Ascending aorta (tissue), 2 donors: ENCODE measurements at places on chromosomes 1 and 21.

DNA sequence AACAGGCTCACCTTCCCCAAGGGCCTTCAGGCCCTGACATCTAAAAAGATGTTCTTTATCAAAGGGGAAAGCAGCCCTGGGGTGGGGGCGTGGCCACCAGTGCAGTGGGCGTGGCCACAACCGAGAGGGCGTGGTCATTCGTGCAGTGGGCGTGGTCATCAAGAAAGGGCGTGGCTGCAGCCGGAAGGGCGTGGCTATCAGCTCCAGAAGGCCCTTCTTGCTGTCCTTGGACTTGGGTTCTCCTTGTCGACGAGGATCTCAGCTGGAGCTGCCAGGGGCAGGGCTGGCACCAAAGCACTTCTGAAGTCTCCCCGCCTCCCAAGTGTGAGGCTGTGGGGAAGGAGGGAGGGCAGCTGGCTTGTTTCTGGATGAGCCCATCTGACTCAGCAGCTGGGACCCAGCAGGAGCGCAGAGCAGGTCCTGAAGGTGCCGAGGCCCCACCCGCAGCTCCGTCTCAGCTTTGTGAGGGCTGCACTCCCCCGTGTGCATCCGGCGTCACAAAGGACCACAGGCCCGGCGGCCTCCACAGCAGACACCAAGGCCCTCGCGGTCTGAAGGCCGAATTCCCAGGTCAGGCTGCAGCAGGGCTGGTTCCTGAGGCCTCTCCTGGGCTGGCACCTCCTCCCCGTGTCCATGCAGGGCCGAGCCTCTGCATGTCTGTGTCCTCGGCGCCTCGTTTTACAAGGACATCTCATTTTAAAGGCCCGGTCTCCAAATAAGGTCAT is 12.8 kb downstream of the PDE9A start:
- no peak overlapping the region for H3K4me3 ChIP-seq
- H3K27me3 ChIP-seq = no peaks in the 10 kb centered on the region
- H3K4me1 ChIP-seq = no peaks in the 10 kb centered on the region
- no peak for DNase-seq

DNA sequence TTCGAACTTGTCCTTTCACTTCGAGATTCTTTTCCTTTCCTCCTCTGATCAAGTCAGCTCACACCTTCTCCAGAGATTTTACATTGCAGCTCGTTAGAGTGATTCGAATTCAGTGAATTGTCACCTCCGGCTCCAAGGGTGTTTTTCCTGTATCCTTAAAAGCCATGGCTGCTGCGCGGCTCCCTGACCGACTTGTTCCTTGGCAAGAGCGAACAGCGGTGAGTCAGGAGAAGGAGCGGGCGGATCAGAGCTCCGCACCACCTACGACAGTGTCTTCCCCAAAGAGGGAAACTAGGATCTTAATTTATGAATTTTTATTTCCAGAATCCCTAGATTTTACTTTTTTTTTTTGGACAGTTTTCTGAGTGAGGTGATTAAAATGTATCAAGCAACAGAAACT is 204.4 kb upstream of the ADGRL2 start:
- no peaks in the 10 kb centered on the region for H3K4me1 ChIP-seq
- no peak for DNase-seq
- no peak overlapping the region for H3K27ac ChIP-seq
- no peak overlapping the region for H3K4me3 ChIP-seq

DNA sequence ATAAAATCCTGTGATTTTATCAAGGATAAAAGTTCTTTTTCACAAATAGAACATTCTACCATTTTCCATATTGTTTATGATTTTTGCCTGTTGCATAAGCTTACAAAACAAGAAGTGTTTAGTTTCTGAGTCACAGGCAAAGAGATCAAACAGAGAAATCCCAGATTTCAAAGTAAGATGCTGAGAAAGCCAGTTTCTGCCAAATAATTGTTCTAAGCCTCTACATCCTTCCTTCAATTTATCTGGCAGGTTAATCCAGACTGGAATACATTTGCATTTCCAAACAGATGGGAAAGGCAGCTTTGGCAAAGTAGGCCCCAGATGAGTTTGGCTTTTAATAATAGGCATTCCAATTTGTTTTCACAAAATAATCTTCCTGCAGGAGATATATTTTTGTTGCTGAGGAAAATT is 2.5 kb downstream of the SLC1A7 start:
- no peak overlapping the region for H3K27ac ChIP-seq
- no peaks in the 10 kb centered on the region for H3K27me3 ChIP-seq
- H3K4me1 ChIP-seq = peaks cover 3% of the 10 kb centered on the region
- no peak overlapping the region for H3K4me3 ChIP-seq
- no peak for DNase-seq

DNA sequence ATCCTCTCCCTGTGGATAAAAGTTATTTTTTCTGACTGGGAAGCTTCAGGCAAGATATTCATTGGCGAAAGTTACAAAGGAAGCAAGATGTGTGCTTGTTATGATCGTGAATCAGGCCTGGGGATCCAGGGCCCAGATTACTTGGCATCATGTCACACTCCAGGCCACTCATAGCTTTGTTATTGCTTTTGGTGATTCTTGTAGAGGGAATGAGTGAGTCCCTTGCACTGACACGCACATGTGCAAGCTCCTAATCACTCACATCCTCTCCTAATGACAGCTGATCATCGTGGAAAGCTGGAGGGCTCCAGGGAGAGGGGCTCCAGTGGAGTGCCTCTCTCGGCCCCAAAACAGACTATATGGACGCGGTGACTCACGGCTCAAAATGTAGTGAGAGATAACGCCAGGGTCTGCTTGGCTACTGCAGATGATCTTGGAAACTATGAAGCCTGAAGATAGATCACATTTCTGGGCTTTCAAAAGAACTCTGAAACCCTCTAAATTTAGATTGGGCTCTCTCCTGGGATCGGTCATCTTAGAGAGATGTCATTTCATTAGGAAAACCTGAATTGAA is 481.1 kb upstream of the USP24 start:
- no peak overlapping the region for H3K4me3 ChIP-seq
- H3K36me3 ChIP-seq = no peaks in the 10 kb centered on the region
- no peaks in the 10 kb centered on the region for H3K27me3 ChIP-seq
- peaks cover 24% of the 10 kb centered on the region for H3K4me1 ChIP-seq

DNA sequence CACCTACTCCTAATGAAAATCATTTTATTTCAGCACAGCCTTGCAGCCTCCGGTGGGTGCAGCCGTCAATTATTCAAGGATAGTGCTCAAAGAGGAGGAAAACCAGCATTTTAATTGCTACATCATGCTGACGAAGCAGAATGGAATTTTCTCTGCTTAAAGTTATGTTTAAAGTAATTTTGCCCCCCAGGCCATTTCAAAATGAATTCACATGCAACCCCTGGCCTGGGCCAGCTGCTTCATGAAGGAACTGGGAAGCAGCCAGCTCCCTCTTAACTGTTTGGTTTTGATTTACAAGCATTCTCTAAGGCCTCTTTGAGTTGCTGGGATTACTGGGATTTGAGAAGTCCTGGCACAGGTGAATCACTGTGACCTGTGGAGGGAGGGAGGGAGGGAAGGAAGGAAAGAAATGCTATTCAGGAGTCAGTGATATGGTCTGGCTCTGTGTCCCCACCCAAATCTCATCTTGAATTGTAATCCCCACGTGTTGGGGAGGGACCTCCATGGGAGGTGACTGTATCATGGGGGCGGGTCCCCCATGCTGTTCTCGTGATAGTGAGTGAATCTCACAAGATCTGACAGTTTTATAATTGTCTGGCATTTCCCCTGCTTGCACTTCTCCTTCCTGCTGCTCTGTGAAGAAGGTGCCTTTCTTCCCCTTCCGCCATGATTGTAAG is 66.0 kb downstream of the PGBD5 start:
- no peaks in the 10 kb centered on the region for H3K36me3 ChIP-seq
- H3K27me3 ChIP-seq = no peaks in the 10 kb centered on the region
- no peak for DNase-seq
- no peaks in the 10 kb centered on the region for H3K4me1 ChIP-seq
